ENCODE measurements at places on chromosomes 2 and 18.
A peak's percentile ranks its signal among the peaks of the same experiment; 100 is the strongest.

GRCh38 chr2:229779650-229780049 lies 65.3 kb upstream of the DNER start:
- no peak for DNase-seq

DNA sequence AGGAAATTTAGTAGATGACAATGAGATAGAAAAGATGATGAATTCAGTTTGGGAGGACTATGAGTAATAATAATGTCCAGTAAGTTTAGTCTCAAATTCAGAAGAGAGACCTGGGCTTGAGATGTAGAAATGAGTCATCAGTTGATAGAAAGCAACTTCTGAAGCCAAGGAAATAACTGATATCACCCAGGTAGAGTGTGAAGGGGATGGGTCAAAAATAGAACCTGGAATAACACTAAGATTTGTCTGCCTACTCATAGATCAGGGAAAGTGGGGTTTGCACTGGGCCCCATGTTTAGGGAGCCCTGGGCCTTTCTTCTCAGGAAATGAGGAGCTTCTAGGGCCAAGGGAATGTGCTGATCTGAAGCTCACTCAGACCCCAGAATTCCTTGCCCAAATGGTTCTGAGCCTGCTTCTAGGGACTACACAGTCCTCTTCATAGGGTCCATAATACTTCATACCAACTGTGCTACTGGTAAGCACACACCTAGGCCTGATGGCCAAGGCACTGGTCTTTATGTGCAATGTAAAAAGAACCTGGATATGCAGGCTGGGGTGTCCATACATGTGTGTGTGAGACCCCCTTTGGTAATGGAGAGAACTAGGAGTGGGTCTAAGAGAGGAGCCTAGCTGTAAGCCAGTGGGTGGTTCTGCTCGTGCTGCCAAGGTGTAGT lies 141.2 kb downstream of the IKZF2 start:
- no peak for DNase-seq

GRCh38 chr2:12979066-12979465 lies 262.3 kb downstream of the TRIB2 start:
- peak; percentile 27 for DNase-seq

- DNase-seq: no peak
Observed at GRCh38 chr2:235366807-235367206, 127.0 kb upstream of the AGAP1 start.

GRCh38 chr18:75173125-75173432 lies 35.9 kb downstream of the PTGR3 start:
- DNase-seq: no peak

DNA sequence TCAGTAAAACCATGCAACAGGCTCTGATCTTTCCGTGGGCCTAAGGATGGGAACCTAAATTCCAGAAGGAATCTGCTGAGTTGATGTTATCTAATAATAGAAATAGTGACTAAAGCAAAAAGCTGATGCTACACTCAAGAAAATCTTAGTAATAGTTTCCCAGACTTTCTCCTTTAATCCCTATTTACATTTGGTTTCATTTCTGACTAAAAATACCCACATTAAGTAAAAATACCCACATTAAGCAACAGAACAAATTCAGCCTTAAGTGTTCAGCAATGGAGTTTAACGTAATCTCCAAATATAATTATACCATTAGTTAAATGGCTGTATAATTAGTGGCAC lies 50.3 kb downstream of the CCBE1 start:
- no peak for DNase-seq

DNA sequence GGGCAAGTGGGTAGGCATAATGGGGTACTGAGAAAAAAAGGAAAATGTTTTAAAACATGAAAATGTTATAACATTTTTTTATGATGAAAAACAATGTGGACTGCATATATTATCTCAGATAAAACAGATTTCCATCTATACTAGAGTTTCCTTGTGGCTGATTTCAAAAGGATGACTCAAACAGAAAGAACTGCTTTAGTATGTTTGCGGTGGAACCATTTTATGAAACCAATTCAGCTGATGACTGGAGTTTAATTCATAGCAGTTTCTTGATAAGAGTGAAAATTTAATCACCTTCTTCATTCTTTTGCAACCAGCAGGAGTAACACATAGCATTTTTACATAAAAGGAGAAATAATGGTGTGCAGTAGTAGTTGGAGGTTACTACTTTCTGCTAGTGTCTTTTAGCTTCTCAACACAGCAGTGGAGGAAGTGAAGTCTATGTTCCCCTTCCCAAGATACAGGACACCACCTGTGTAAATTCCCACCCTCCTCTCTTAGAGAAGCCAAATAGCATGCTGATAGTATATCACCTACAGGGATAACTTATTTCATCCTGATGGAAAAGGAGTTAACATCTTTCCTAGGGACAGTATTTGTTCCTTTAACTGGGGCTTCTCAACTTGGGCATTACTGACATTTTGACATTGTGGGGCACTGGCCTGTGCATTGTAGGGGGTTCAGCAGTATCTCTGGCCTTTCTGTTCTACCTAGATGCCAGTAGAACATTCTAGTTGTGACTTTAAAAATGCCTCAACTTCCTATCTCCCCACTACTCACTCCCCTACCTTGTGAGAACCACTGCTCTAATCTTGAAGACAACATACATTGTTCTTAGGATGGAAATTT lies 29.9 kb downstream of the PELI1 start:
- DNase-seq: peak; percentile 37

- DNase-seq: peak; percentile 72
Observed at GRCh38 chr2:45993476-45993991, 303.7 kb upstream of the EPAS1 start.

GRCh38 chr18:44107187-44107586 lies 573.5 kb upstream of the SETBP1 start:
- no peak for DNase-seq

DNA sequence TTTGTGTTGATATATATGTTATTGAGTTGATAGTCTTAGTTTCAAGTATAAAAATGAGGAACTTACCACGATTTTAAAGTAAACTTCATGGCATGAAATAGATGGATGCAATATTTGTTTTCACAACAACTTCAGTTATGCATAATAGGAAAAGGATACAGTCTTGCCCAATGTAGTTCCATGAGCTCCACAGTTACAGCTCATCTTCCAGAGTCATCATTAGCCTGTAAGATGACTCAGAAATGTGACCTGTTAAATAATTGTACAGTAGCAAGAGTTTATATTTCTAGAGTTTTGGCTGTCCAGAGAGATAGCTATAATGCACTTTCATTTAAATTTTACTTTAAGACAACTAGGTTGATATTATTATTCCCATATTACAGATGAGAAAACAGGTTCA lies 80.9 kb upstream of the ARHGAP28 start:
- DNase-seq: peak; percentile 26

- no peak for DNase-seq
Observed at GRCh38 chr2:75041226-75041625, 82.8 kb downstream of the POLE4 start.

DNA sequence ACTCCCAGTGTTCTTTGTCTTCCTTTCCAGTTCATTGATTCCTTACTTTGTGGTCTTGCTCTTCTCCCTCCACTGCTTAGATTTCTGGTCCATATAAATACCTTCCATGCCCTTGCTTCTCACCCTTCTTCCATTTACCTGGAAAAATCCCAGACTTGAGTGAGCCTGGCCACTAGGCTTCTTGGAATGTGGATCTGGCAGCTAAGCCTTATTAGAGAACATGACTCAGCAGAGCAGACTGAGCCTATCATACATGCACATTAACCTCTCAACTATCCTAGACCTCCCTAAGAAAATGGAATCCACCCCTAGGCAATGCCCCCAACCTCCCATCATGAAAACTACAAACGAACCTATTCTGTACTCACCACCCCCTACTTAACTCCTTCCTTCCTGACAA lies 127.7 kb downstream of the RHBDD1 start:
- peak; percentile 52 for DNase-seq

- no peak for DNase-seq
Observed at GRCh38 chr2:80437959-80438358, 133.4 kb upstream of the LRRTM1 start.

GRCh38 chr18:76354348-76354747 lies 140.7 kb downstream of the ZNF516 start:
- peak; percentile 14 for DNase-seq

- no peak for DNase-seq
Observed at GRCh38 chr2:69134306-69134945, 121.4 kb downstream of the ANTXR1 start.

- no peak for DNase-seq
Observed at GRCh38 chr2:191488135-191488534, 189.8 kb upstream of the NABP1 start.

DNA sequence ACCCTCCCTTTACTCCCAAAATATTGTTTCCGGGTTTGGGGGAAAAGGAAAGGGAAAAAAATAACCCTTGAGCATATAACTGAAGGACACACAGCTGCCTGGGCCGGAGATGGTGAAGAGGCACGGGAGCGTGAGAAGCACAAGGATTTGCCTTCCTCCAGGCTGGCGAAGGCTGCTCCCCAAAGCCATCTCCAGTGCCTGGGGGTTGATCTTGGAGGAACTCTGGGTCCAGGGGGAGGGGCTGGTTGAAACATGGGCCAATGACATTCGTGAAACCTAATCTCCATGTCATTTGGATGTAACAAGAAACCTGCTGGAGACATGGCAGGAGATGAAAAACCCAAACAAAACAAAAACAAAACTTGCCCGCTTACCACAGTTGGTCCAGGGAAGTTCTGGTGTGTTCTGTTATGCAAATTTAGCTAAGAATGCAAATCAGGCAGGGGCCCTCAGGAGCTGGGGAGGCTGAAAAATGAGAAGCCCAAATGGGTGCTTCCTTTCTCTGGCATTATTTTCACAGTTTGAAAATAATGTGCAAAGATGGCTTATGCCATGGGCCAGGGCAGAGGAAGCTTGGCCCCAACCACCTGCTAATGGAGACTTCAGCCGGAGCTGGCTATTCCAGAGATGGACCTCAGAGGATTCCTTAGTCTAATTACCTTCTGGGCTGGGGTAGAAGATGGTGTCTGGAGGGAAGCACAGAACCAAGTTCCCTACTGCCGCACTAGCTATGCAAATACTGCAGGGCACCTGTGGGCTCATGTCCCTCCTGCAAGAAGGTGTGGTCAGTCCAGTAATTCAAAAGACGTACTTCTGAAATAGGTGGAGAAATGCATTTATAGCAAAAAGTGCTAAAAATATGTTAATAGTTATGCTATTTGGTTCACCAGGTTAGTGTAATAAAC lies 180.9 kb downstream of the BCL2 start:
- peak; percentile 31 for DNase-seq

- no peak for DNase-seq
Observed at GRCh38 chr18:42545825-42546224, 569.7 kb downstream of the RIT2 start.

- no peak for DNase-seq
Observed at GRCh38 chr18:8020132-8020846, 453.2 kb downstream of the PTPRM start.

DNA sequence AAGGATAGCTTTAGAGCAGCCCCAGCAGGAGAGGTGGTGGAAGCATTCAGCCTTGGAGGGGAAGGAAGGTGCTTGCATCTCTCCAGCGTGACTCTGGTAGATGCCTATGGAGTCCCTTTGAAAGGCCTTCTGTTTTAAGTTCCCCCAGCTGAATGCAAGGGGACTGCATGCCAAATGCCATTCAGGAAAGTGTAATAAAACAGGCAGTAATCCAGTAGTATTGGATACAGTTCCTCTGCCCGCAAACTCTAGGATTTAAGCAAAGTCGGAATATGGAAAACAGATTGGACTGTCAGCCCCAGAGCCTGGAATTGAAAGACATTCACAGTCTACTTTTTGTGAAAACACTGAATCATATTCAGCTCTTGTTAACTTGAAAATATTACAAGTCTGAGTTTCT lies 125.2 kb upstream of the GAREM1 start:
- DNase-seq: no peak

DNA sequence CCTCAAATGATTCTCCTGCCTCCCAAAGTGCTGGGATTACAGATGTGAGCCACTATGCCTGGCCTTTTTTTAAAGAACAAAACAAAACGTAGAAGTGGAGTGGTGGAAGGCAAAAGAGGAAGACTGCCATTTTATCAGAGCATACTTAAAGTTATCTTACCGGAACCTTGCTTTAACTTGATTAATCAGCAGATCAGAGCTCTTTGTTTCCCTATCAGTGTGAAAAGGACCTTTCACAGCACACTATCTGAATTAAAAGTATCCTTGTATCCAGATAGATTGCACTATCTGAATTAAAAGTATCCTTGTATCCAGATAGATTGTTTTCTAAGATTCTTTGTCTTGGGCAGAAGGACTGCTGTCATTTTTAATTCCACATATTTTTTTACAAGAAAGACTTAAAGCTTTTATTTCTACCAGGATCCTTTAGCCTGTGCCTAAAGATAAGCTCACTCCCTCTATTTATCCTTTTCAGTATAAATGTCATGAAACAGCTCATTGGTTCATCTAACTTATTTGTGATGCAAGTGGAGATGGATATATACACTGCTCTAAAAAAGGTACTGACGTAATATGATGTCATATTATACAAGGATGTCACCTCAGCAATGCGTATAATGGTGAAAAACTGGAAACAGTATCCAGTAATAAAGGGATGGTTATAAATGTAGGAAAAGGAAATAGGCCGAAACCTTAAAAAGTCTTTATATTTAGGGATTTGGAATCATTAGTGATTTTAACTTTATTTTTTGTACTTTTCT lies 17.8 kb downstream of the GMCL1 start:
- no peak for DNase-seq

DNA sequence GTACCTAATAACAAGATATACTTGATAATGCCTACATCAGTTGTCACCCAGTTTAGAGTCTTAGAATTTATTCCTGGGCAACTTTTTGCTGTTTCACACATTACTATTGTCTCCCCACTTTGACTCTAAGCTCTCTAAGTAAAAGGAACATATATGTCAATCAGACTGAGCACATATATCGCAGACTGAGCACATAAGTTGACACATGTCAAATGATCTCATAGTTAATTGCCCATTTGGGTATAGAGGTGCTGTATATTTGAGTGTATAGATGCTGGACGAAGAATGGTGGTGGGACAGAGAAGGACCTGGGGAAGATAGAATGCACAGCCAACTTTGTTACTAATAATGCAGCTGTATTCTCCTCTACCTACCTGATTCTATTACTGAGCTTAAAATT lies 746.0 kb upstream of the CDH2 start:
- no peak for DNase-seq

DNA sequence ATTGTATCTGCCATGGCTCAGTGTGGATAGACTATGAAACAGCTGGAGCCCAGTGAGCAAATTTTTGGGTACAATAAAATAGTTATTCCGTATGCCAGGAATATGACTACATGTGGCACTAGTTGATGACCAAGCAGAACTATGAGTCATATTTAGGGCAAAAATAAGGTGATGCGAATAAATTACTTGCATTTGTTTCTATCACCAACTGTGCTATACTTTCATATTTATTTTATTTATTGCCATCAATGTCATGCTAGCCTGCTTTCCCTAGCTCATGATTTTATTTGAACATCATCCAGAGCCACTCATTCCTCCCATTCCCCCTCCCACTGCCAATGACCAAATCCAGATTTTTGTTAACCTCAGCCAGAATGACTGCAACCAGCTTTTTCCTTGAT lies 13.3 kb upstream of the FAP start:
- DNase-seq: peak; percentile 59

- DNase-seq: no peak
Observed at GRCh38 chr2:7225848-7226247, 308.6 kb downstream of the RNF144A start.
